Right forelimb (tissue), 1 donor: ENCODE measurements at places on chromosomes 1 and 21.
A peak's percentile ranks its signal among the peaks of the same experiment; 100 is the strongest.

- DNase-seq: no peak
Observed at GRCh38 chr1:227621211-227621610, 57.9 kb downstream of the ZNF678 start.

- peak; percentile 74 for DNase-seq
Observed at GRCh38 chr1:81801651-81802456, 1.1 kb downstream of the ADGRL2 start.

GRCh38 chr1:3170561-3171453 lies 101.8 kb downstream of the PRDM16 start:
- DNase-seq: peak; percentile 86

GRCh38 chr1:94535879-94536278 lies 5.7 kb downstream of the F3 start:
- DNase-seq: no peak

- DNase-seq: no peak
Observed at GRCh38 chr1:106846656-106847055, 209.8 kb upstream of the PRMT6 start.

GRCh38 chr21:27953340-27954045 lies 986.6 kb upstream of the ADAMTS5 start:
- DNase-seq: no peak

GRCh38 chr1:163583661-163584181 lies 262.0 kb downstream of the NUF2 start:
- DNase-seq: no peak

DNA sequence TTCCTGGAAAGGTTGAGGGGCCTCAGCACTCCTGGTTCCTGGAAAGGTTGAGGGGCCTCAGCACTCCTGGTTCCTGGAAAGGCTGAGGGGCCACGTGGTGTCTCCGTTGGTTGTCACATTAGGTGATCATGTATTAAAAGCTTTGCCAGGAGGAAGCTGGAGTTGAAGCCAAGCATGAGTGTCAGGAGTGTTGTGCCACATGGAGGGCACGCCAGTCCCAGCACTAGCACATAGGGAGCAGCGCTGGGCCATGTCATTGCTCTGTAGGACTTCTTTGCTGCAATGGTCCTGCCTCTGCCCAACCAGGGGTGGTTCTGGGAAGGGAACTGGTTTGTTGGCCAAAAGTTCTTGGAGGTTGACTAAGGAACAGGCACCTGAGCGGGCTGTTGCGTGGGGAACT lies 13.3 kb downstream of the ATP5PO start:
- no peak for DNase-seq

- DNase-seq: no peak
Observed at GRCh38 chr1:72288886-72289285, 6.5 kb upstream of the NEGR1 start.

DNA sequence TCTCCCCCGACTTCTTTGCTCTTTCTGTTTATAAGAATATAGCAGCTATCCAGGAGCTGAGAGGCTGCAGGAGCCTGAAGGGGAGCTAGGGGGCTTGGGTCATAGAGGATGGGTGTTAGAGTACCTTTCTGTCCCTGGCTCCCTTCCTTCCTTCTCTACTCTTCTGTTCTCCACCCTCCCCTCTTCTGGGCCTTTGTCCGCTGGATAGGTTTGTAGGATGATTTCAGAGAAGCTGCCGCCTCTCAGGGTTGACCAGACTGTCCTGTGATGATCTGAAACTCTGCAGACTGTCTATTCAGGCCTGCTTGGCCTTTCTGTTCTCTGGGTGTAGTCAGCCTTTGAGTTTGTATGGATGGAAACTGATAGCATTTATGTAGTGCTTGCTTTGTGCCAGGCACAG lies 26.3 kb downstream of the PPFIA4 start:
- DNase-seq: no peak
